Astrocyte (in vitro differentiated cells and primary cell): ENCODE measurements at places on chromosomes 4 and X. TPM values are rescaled to one million over a fixed set of nuclear protein-coding genes. Genes with fewer than 3 reads are reported as not detected.
A peak's percentile ranks its signal among the peaks of the same experiment; 100 is the strongest.

GRCh38 chr4:31391976-31392375 is 671.8 kb downstream of the PCDH7 start:
- no peak for DNase-seq

DNA sequence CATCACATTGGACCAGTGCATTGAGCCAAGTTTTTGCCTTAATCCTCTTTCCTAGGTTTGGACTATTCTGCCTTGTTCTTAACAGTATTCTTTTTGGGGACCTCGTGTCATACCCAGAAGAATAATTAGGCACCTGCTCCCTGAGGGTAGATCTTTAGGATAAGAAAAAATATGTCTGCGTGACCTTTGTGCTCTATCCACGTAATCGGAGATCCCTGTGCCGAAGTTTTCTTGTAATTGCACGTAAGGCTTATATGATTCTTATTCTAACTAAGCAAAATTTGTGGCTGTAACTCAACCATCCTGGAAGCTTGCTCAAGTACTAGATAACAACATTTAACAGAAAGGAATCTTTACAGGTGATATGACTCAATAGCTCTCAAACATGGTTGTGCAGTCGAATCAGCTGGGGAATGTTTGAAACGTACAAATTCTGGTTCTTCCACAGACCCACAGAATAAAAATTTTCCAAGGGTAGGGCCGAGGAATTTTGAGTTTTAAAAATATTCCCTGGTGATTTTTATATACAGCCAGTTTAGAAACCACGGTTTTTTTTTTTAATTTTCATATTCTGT is 344.3 kb downstream of the GBA3 start:
- DNase-seq: no peak

- peak; percentile 57 for DNase-seq
Measured at GRCh38 chr4:7650606-7651385, 216.1 kb upstream of the PSAPL1 start.

DNA sequence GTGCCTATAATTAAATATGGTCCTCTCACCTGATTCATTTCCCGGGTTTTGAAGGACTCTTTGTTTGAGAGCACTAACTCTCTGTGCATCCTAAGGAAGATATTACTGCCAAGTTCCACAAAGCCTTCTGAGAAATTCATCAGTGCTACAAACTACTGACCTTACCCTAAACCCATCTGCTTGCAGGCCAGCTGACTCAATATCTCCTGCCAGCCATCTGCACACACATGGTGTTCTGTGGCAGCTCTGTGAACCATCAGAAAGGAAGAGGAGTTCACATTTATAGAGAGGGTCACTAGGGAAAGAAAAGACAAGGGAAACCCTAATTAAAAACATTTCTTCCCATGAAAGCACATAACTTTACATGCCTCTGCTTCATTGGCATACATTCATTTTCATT is 156.7 kb downstream of the ATP10D start:
- peak; percentile 27 for DNase-seq

GRCh38 chr4:138090150-138090917 is 151.8 kb downstream of the SLC7A11 start:
- peak; percentile 54 for DNase-seq

- no peak for DNase-seq
Measured at GRCh38 chrX:49187028-49187394, 838 bp upstream of the PRICKLE3 start.

The GPRASP1 gene
- 2.3 and 2.7 TPM in 2 replicates for total RNA-seq

The EDA gene
- total RNA-seq: 1.2 and 1.8 TPM in 2 replicates

The SH2D1A gene
- not detected in 2 replicates for total RNA-seq

The PYURF gene
- 49.0 and 51.6 TPM in 2 replicates for total RNA-seq

The LUZP4 gene
- not detected in 2 replicates for total RNA-seq

The CDKL2 gene
- 3.7 and 4.7 TPM in 2 replicates for total RNA-seq
